ENCODE measurements at places on chromosomes 2 and 18.

DNA sequence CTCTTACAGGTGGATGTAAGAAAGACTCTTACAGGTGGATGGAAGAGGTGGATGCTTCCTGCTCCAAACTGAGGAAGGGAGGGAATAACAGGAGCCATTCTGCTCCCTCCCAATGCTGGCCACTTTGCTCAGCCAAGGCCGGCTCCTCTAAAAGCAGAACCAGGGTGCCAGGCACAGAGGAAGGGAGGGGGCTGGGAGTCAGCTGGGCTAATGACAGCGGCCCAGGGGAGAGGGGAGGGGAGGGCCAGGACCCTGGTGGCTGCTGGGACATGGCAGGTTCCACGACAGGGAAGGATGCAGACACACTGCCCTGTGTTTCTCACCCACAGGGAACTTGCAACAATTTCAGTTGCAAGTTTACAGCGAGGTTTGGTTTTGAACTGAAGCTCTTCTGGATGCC, 173.4 kb downstream of the ANAPC1 start:
- DNase-seq, result no peak

- no peak for DNase-seq
Observed at GRCh38 chr2:138846216-138846821, 66.1 kb upstream of the NXPH2 start.

- no peak for DNase-seq
Observed at GRCh38 chr2:205189301-205189700, 493.0 kb upstream of the NRP2 start.

DNA sequence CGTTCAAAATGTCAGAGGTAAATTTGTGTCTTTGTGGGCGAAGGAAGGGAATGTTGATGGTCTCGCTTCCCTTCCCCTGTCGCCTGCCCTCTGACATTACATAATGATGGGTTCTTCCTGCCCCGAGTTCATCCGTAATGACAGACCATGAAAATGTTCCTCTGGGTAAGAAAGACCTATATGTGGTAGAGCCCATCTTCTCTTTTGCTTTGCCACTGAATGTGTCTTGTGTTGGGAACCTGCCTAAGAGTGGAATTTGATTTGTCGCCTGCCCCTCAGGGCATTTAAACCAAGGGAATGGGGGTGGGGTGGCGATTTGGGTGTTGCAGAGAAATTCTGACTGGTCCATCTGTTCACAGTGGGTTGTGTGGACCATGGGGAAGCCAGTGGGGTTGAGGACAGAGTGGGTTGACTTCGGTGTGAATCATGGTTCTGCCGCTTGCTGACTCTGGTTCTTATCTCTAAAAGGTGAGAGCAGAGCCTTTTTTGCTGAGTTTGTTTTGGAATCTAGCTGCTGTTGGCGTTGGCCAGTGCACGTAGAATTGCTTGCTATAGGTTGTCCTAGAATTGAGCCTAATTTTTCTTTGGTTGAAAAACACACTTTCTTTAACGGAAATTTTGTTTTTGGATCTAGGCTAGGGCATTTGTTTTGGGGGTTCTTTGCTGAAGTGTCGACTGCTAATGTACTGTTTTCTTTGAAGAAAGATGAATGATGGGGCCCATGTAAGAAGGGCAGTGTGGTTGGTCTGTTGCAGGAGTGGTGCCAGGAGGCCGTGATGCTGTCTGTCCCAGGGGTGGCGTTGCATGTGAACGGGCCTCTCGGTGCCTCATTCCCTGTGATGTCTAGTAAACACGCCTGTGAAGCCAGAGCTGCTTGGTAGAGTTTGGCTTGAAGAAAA, 1.3 kb downstream of the INPP4A start:
- no peak for DNase-seq

DNA sequence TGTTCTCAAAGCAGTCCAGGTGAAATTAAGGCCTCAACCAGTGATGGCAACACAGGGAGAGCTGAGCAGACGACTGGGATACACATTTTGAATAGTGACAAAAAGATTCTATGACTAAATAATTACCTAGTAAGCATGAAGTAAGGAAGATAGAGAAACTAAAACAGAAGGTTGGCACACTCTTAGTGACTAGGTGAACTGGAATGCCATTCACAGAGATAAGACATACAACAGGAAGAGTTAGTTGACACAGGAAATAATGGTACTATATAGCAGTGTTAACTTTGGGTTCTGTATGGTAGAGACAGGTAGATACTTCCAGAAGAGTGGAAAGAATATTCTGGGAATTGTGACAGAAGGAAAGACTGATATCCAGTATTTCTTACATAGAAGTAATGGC, 181.8 kb upstream of the NT5C1B start:
- no peak for DNase-seq

GRCh38 chr2:113158884-113159553, 14.8 kb upstream of the PSD4 start:
- DNase-seq, result no peak

DNA sequence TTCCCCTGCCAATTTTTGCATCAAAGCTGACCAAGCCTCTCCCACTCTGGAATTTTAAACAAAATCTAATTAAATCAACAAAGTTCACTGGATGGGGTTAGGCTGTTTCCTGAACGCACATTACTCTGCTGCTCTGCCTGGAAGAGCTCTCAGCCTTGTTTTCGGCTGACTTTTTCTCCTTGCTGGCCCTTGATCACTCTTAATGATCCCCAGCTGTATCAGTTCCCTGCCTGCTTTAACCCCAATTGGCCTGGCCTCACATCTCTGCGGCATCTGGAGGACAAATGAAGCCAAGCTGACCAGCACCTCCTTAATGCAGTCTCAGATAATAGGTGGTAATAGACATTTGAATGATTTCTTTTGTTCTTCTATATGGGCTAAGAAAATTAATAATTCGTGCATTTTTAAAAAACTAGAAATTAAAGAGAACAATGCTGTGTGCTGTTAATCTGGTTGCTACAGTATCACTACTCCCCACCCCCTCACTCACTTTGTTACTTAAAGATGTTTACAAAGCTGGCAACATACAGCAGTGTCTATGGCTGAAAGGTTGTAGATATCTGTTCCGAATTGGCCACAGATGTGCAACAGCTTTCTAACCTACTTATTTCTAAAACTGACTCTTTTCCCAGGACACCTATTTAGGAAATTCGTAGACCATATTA, 415.2 kb upstream of the KCNH7 start:
- DNase-seq, result no peak

All from globus pallidus (tissue), 1 donor.